Stimulated activated CD4-positive, alpha-beta T cell treated with anti-CD3 and anti-CD28 coated beads, Interleukin-15, amount 100 ng/mL, for 1 hour (primary cell): ENCODE measurements at places on chromosomes 7 and 10.

DNA sequence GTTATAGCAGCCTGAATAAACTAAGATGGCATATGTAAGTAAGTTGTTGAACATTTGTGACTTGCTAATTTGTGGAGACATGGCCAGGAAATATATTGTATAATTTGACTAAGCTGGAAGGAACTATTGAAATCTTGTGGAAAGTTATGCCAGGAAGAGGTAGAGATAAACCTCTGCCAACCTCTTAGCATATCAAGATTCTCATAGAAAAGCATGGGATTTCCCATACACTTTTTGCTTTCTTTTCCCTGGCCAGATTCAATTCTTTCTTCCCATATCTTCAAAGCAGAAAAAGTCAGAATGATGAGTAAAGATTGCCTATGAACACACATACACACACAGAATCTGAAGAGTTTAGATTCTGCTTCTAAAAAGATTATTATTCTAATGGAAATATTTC lies 216.2 kb downstream of the SEMA3D start:
- no peak for DNase-seq

GRCh38 chr10:125820701-125821100 lies 2.4 kb downstream of the UROS start:
- DNase-seq, result no peak

DNA sequence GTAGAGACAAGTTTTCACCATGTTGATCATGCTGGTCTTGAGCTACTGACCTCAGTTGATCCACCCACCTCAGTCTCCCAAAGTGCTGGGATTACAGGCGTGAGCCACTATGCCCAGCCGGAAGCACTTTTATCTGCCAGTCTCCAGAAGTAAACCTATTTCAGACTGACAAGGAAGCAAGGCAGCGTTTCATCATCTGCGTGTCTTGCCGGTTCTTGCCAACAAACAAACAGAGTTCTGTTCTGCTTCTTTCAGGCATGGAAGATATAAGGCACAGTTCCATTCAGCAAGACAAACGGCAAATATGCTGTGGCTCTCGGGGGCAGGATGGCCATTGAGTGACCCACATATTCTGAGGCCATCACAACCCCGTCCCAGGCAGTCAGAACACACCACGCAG lies 15.5 kb upstream of the LARP4B start:
- no peak for DNase-seq

DNA sequence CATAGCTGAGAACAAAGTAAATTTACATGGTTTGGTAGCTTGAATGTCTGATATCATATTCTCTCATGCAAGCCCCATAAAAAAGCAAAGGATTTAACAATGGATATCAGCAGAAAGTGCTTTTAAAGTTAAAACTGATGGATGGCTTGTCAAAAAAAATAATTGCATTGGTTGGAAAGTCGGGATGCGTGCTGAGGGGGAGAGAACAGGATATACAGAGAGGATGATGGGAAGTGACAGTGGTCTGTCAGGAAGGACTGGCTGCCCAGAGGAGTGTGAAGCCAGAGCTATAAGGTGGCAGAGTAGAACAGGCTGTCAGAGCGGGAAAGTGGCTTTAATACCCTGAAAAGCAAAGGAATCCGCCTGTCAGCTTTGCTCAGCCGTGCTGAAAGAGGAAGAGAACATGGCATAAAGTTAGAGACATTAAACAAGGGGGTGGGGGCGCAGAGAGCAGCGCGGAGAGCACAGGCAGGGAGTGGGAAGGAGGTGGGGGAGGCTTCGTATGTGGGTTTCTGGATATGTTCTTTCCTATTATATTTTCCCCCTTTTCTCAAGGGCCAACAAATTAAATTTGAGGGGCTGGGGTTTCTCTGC lies 493.0 kb downstream of the LRMDA start:
- DNase-seq, result no peak

GRCh38 chr7:1669954-1670893 lies at the start of gene ELFN1:
ELFN1 (plus strand) TSS chr7:1670277; CDS start chr7:1744597, 74,320 bp downstream.
- no peak for DNase-seq

DNA sequence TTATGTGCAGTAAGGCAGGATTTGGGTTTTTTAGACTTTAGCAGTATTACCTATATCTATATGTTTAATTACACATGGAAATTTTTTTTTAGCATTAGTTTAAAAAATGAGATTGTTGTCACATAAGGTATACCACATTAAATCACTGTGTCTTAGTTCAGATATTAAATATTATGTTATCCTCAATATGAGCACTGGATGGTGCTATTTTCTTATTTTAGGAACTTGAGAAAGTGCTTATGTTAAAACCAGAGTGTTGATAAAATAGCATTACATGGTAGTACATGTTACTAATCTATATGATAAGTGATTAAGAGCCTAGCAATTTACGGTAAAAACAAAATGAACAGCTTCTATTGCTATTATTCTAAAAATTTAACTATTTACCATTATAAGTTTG lies 28.8 kb downstream of the MIOS start:
- DNase-seq, result no peak

DNA sequence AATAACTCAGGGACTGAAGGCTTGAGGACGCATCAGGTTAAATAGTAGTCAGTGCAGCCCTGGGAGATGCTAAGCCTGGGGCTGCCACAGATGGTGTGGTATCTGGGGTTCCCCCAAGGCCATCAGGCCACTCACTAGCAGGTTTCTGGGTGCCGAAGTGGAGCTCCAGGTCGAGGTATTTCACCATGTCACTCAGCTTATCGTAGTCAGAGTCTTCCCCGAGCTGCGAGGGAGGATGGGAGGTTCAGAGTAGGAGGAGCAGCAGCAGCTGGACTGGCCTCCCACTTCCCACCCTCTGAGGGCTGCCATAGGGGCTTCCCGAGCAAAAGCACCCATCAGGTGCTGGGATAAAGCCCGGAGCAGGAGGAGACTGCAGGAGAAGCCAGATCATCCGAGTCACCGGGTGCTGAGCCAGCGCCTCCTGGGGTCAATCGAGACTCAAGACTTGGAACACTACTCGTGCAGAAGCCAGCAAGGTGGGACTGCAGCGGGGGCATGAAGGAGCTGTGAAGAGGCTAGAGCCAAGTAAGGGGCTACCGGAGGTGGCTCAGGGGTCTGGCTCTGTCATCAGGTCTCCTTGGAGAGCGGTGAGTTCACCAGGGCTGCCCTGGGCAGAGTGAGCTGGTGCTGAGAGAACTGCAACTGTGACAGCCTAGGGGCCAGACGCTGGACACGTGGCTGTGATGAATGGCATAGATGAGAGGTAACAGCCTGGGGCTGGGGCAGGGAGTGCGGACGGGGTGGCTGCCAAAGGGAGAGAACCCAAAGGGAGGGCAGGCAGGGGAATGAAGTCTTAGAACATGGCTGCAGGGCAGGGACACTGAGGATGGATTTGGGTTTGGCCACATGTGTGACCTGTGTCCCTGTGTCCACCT lies 45.3 kb downstream of the GRID2IP start:
- DNase-seq, result no peak

GRCh38 chr10:116802876-116803275 lies 46.4 kb upstream of the ENO4 start:
- DNase-seq, result no peak

DNA sequence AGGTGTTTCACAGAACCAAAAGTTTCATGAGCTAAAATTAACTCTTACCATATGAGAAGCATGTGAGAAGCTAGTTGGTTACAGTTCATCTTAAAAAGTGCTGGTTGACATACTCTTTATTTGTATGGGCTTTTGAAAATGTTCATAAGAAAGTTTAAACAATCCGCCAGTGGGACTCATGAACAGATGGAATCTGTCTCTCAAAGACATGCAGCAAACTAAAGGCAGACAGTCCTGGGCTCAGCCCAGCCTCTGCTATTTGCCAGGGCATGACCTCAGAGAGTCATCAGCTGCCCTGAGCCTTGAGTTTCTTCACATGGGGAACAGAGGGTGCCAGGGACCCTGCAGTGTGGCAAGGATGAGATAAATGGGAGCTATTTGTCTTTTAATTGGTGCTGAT lies 3.2 kb downstream of the PYROXD2 start:
- DNase-seq, result no peak

- DNase-seq, result no peak
These were observed 15.5 kb upstream of the SP4 start for GRCh38 chr7:21412410-21412851.
